Activated CD4-positive, alpha-beta T cell treated with anti-CD3 and anti-CD28 coated beads, Interleukin-2, amount 50 U/mL, for 24 hours (primary cell): ENCODE measurements at places on chromosomes 7 and 10.
A peak's percentile ranks its signal among the peaks of the same experiment; 100 is the strongest.

DNA sequence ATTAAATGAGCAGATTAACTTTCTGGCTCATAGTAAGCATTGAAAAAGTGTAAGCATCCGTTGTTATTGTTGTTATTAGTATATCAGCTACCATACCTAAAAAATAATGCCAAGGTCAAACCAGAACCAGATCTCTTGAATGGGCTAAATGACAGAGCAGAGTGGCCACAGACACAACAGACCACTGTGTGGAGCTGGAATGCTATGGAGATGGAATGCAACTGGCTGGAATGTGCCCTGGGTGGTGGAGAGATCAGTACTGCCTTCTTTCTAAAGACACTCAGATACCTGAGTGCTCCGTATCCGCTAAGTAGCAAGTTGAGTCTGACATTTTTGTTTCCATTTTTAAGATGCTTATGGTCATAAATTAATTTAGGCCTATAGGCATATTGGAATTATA, 20.5 kb upstream of the DNAJB12 start:
- DNase-seq: no peak

- DNase-seq: no peak
Observed at GRCh38 chr10:72740528-72740927, 48.6 kb downstream of the MCU start.

DNA sequence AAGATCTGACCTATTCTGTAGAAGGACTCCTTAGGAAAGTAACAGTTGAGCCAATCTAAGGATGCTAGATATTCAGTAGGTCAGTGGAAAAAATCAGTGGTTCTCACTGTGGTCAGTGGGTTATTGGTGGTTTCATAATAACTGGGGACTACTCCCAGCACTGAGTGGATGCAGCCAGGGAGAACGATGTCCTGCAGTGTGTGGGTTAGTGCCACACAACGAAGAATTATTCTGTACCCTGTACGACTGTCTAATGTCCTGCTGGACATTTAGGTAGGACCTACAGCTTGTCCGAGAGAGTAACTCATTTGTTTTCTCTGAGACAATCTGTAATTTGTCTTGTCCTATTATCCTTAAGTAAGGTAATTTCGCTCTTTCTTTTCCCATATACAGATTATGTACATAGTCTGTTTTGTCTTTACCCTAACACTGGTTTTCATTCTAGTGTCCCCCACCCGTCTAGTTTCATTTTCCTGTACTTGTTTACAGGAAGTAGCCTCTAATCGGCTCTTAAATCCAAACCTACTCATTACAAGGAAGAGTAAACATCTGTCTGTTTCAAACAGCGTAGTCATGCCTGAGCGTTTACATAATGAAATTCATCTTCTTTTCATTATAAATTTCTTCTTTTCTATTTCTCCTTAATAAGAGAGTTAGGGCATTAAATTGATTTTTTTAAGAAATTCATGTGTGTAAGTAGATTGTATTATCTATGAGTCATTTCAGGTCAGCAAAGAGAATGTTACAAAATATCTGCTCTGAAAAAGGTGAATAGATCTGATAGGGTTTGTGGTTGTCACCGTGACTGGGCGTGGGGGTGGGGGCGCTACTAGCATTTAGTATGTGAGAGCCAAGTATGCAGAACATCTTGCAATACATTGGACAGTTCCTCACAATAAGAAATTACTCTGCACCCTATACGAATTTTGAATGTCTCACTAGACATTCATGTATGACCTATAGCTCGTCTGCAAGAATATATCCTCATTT, 8.3 kb upstream of the ZC3HAV1L start:
- DNase-seq: peak; percentile 40

GRCh38 chr7:149836434-149836833, 1.7 kb upstream of the ZNF862 start:
- no peak for DNase-seq

GRCh38 chr7:42194238-42194637, 42.8 kb downstream of the GLI3 start:
- DNase-seq: no peak

DNA sequence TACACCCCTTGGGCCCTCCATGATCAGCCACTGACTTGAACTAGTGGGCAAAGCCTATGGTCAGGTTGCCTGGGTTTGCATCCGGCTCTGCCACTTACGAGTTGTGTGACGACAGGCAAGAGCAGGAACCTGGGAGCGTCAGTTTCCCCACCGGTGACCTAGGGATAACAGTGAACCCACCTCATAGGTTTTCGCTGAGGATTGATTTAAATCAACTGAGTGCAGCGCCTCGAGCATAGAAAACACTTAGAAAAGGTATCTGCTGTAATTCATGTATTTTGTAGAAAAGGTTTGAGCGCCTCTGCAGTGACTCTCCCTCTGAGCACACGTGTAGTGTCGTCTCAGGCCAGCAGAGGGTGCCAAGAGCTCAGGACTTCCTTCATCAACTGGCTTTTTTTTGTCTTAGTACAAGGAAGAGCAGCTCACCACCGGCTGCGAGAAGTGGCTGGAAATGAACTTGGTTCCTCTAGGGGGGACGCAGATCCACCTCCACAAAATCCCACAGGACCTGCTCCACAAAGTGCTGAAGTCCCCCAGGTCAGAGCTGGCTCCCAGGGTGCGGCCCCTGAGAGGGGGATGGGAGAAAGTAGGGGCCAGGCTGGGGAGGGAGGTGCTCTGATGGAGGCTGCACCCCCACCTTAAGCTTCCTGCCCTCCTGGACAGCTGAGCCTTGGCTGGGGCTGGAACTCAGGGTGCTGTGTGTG, 27.7 kb downstream of the BTBD16 start:
- DNase-seq: peak; percentile 16

DNA sequence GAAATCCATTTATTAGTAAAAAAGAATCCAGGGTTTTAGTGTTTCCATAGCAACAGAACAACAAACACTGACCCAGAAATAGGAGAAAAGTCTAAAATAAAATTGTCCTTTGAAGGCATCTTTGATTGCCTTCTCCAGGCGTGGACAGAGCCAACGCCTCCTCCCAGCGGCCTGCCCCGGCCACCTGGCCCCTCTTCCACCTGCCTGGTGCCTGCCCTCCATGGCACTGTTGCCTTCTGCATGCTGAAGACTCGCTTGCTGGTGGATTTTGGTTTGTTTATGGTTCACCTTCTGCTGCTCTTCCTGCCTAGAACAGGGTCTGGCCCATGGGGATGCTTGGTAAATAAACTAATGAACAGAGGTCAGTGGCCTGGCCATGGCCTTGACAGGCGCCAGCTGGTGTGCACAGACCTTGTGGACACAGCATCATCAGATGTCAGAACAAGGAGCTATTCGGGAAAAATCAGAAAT, 107.4 kb downstream of the DYNC2I1 start:
- DNase-seq: no peak

DNA sequence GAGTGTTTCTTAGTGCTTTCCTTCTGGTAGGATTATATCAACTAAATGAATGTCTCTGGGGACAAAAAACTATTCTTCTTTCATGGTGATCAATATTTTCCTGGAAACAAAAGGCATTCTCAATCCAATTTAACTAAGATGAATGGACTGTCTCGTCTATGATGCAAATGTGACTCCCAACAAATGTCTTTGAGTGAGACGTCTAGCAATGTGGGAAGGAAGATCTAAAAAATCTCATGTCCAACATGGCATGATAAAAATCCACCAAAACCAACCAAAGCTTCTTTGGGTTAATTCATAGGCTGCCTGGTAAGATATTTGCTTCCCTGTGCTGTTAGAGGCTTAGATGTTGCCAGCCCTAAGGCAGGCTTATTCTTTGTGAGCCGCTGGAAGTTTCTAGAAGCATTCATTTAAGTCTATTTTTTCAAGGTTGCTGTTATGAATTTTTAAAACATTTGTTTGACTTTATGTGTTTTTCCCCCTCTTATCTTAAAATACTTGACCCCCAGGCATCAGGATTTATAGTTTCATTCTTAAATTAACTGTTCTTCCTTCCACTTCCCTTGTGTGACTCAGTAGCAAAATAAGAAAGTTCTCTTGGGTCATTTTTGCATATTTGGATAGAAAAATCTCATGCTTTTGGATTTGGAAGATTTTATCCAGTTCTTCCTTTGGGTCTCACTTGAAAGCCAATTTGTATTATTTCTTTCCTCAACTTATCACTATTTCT, 156.3 kb downstream of the NRP1 start:
- DNase-seq: no peak

DNA sequence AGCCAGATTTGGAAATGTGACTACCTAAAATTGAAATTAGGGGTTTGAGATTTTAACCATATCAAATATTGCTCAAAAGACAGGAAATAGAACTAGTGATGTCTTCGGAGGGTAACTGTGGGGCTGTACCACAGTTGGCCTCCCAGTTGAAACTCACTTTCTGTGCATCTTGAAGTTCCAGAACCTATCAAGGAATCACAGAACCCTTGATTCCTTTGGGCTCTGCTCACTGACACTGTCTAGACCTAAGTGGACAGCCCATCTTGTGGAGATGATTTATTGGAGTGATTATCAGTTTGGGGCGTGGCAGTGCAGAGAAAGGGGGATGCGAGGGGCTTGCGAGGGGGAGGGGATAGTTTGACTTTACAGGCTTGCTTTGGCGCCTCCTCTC, 134.2 kb upstream of the GJD4 start:
- no peak for DNase-seq

DNA sequence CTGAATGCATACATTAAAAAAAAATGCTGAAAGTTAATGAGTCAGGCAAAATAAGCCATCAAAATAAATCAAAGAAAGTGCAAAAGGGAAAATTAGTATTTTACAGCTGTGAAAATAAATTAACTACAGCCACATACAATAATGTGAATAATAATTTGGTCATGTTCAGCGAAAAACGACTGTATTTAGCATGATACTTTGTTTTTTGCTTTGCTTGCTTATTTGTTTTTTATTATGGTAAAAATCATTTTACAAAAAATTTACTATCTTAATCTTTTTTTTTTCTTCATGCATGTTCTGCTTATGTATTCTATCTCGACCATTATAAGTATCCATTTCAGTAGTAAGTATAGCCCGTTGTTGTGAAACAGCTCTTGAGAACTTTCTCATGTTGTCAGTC, 77.1 kb downstream of the RAB18 start:
- no peak for DNase-seq
